Activated CD4-positive, alpha-beta T cell treated with anti-CD3 and anti-CD28 coated beads, Interleukin-2, amount 50 U/mL, for 4 hours (primary cell): ENCODE measurements at places on chromosomes 5 and 9.

DNA sequence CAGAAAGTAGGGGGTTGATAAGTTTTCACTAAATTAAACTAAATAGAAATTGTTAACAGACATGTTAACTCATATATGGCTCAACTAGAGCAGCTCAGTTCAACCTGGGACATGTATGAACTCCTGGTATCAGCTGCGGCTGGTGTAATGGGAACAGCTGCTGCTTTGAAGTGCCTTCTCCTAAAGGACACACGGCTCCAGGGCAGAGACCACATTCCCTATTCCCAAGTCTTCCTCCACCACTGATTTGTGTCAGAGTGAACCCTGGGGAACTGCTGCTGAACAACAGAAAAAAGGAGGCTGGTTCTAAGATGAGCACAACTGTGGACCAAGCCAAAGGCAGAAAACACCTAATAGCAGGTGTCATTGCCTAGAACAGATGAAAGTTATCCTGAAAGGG lies 71.1 kb downstream of the MAPKAP1 start:
- DNase-seq: no peak

DNA sequence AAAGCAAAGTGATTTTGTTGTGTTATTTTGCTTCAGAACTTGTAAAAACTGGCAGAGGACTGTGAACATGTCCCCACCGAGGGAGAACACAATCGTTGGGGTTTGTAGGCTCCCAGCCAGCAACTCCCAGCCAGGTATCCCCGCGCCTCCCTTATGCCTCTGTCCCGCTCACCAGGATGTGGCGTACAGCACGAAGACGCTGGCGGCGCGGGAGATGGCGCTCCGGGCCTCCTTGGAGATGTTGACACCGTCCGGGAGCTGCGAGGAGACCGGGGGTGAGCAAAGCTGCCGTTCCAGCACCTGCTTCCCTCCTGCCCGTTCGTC lies 630 bp downstream of the POLE3 start:
- no peak for DNase-seq

DNA sequence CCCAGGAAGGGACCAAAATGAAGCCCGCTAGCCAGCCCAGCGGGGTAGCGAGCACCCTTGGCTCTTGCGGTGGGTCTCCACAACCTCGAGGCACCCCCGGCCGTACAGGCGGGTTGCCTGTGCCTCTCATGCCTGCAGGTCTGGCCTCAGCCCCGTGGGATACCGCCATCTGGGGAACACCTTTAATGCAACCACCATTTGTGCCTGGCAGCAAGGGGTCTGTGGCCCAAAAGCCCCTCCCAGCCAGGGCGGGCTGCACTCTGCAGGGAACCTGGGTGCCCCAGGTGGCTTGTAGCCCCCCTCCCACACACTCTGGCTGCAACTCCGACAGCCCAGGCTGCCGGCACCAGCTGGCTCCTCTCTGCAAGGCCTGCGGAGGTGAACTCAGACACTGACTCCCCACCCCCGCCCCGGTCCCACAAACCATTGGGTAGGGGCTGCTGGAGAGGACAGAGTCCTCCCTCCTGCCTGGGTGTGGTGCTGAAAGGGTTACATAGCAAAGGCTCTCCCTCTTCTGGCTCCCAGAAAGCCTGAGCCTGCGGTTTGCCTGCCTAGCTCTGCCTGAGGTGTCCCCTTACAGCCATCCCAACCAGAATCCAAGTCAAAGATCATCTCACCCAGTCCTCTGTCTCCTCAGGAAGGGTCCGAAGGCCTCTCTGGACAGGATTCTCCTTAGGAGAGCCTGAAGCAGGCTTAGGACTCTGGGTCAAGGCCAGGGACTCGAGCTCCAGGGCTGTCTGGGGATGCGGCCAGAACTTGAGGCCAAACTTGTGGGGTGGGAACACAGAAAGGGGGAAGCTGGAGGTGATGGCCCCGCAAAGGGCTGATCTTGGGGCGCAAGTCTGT lies 109.4 kb downstream of the PSD2 start:
- no peak for DNase-seq

DNA sequence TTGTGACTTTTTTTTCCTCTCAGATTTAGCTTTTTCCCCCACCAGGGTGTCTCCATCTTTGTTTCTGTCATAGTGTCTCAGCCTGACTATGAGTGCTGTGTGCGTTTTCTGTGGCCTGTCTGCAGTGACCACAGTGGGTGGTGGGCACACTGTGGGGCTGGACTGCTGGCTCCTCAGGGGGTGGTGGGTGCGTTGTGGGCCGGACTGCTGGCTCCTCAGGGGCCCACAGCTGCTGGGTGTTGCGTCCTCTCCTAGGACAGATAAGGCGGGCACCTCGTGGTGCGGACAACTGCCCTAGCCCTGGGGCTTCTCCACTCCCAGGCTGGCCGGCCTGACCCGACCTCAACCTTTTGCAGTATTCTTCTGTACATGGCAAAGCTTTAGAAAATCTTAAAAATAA lies 100.4 kb downstream of the EHMT1 start:
- no peak for DNase-seq

GRCh38 chr5:109701252-109701651 lies 11.5 kb downstream of the MAN2A1 start:
- DNase-seq: no peak

DNA sequence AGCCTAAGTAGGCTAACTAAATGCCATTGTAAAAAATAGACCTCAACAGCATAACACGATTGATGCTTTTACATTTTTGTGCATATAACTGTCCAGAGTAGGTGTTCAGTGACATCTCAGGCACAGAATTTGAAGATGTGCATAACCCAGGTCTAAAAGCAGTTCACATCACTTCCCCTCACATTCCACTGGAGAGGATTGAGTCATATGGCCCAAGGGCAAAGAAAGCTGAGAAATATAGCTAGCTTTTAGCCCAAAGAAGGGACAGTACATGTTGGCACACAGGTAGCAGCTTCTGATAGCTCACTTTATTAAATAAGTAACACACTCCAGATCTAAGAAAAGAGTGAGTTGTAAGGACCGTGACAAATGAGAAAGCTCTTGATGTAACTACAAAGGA lies 2259.5 kb upstream of the WWC1 start:
- no peak for DNase-seq

GRCh38 chr9:12915366-12915954 lies 140.6 kb downstream of the LURAP1L start:
- no peak for DNase-seq

- no peak for DNase-seq
Observed at GRCh38 chr5:80917631-80918030, 42.5 kb upstream of the RASGRF2 start.

DNA sequence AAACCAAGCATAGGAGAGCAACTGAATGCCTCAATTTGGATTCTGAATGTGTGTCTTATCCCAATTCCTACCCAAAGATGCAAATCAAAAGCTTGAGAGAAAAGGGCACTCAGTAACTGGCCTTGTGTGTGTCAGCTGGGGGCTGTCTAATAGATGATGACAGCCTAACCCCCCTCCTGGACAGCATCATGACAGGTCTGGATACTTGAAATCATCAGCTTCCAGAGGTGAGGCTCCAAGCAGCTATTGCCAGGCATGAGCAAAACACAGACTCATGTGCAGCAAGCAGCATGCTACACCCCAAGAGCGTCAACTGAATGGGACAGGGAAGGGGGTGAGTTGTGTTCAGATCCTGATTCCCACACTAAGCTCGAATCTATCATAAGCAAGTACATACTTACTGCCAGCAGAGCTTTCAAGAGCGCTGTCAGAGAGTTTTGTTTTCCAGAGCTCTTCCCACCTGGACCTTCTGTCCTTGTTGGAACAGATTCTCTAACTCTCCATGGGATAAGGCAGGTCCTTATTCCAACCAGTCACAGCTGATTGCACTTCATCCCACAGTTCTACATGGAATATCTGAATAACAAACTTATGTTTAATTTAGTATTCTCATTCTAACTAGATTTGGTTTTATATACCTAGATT lies 467.5 kb downstream of the DTWD2 start:
- DNase-seq: no peak

- DNase-seq: peak; percentile 72
Observed at GRCh38 chr9:130128251-130128650, 44.0 kb upstream of the NCS1 start.

DNA sequence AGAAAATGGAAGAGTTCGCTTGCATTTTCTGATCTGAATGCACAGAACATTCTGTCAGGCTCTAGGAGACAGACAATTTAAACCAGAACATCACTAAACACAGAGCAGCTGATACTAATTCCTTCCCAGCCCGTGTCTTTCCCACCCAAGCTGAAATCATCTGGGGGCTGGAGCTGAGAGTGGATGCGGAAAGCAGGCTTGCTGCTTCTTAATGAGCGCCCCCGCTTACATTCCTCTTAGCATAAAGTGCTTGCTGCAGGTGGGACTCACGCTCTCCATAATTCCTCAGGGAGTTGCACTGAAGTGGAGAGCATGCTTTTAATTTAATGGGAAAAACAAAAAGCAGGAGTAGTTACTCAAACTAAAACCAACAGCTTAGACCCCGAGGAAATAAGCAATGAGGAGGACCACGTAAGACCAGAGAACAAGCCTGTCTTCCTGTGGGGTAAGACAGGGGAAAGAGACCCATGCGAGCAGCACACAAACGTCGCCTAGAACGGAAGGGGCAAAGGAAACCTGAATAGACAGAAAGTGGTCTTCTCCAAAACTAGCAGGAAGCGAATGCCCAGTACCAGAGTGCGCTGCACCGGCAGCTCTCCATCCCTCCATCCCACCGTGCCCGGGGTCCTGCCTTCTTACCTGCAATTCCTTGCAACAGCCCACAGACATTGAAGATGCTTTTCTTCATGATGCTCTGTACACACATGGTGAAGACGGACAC lies 139.3 kb downstream of the LHFPL2 start:
- no peak for DNase-seq

- no peak for DNase-seq
Observed at GRCh38 chr9:110065532-110065931, 142.4 kb downstream of the C9orf152 start.

DNA sequence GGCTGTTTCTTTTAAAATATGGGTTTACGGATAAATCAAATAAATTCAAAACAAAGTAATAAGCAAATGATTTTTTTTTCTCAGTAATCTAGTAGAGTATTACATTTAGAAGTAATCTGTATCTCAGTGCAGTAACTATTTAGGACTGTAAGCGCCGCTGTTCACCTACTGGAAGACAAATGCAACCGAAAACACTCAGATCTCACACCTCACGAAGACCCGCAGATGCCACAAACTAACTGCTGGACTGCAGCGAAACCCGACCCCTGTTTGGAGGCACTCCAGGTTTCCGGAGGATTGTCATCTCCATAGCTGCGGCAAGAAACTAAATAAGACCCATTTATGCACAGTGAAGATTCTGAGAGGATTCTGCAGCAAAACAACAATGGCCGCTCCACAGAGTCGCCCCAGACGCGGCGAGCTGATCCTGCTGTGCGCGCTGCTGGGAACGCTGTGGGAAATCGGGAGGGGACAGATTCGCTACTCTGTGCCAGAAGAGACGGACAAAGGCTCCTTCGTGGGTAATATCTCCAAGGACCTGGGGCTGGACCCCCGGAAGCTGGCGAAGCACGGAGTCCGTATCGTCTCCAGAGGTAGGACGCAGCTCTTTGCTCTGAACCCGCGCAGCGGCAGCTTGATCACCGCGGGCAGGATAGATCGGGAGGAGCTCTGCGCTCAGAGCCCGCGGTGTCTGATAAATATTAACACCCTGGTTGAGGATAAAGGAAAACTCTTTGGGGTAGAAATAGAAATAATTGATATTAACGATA lies at the start of gene PCDHGA8:
Gene PCDHGA8 (plus strand): TSS at position 205 of the 770 bp plus-strand sequence. CDS start 181 bp downstream, at position 386.
- DNase-seq: no peak

- DNase-seq: no peak
Observed at GRCh38 chr5:135432113-135432512, 15.0 kb downstream of the DCANP1 start.

DNA sequence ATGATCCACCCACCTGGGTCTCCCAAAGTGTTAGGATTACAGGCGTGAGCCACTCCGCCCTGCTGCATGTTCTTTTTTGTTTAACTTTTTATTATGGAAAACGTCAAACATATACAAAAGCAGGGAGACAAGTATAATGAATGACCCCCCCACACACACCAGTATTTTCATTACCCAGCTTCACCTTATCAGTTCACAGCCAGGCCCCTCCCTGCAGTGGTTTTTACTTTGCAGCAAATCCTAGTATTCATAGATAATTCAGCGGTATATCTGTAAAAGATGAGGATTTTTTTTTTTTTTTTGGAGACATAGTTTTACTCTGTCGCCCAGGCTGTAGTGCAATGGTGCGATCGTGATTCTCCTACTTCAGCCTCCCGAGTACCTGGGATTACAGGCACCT lies 2.3 kb downstream of the POMT1 start:
- no peak for DNase-seq

DNA sequence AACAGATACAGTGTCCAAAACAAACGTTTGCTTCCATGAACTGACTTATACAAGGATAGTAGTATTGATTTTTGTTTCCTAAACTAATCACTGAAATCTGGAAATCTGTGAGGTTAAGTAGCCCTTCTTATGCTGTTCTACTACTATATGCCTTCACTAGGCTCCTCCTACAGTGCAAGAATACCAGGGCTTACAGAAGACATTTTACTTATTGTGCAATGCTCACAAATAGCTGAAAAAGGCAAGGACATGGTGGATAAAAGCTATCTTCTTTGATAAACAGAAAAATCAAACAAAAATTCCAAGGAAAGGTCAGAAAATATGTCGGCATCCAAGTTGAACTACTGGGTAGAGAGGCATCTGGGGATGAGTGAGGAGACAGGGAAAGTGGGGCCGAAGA lies 61.9 kb downstream of the OXCT1 start:
- no peak for DNase-seq

DNA sequence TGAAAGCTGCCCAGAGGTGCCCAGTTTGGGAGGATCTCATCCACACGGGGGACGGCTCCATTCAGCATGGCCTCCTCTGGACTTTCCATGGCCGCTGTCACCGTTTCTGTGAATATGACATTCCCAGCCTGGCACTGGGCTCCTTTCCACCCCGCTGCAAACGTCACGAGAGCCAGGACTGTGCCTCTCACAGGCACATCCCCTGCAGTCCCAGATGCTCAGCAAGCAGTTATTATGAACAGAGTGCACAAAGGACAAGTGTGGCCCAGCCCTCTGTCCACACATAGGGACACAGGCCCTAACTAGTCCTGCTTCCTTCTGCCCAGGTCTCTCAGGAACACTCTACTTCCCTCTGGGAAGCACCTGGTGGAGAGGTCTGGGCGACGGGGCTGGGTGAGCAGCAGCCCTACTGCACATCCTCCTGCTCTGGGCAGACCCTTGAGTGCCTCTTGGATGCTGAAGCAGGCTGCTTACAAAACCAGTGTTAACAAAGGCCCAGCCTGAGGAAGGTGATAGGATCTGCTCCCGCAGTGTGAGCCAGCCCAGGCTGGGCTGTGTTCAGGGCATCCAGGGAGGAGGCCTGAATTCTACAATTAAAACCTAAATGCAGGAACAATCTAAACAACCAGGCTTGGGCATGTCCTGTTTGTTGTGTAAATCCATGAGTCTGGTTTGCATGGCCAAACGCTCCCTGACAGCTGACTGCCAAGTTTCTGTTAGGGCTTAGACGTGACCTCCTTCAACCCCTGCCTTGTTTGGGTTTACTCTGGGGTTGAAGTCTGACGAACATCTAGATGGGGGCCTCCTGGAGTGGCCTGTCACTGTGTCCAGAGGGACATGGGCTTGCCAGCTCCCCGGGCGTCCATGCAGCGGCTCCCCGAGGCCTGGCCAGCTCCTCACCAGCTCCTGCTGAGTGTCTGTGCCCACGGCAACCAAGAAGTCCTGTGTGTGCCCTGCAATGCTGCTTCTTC lies 269.8 kb downstream of the GADD45G start:
- no peak for DNase-seq
